ENCODE measurements at places on chromosomes 4 and X.

GRCh38 chrX:49892542-49892941 lies 13.3 kb downstream of the USP27X start:
- DNase-seq: no peak

DNA sequence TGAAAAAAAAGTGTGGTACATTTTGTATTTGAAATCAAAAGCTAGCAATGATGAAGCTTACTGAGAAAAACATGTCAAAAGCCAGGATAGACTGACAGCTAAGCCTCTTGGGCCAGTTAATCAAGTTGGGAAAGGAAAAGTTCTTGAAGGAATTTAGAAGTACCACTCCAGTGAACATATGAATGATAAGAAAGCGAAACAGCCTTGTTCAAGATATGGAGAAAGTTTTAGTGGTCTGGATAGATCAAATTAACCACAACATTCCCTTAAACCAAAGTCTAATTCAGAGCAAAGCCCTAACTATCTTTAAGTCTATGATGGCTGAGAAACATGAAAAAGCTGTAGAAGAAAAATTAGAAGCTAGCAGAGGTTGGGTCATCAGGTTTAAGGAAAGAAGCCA lies 268.3 kb downstream of the PDHA2 start:
- no peak for DNase-seq

- DNase-seq: peak; percentile 4
Measured at GRCh38 chrX:74133156-74133796, 170.7 kb upstream of the ZCCHC13 start.

- DNase-seq: no peak
Measured at GRCh38 chr4:41460641-41461040, 77.3 kb upstream of the LIMCH1 start.

DNA sequence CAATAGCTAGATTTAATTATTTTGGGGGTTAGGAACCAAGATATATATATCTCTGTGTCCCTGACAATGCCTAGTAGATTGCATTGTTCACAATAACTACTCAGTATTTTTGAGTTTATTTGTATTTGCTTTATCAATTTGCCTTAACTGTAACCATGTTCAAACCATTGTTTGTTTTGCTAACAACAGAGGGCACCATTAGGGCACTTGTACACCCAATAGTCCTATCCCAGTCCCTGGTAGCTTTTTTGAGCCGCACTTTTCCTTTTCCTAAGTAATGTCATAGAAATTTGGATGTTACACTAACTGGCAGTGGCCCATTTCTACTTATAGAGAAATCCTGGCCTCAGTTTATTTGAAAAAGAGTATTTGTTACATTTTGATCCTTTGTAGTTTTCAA lies 575 bp upstream of the KLHL5 start:
- DNase-seq: no peak

GRCh38 chr4:8115203-8115520 lies 43.5 kb downstream of the ABLIM2 start:
- DNase-seq: no peak

GRCh38 chr4:25330905-25331808 lies 18.6 kb downstream of the ZCCHC4 start:
- no peak for DNase-seq

- no peak for DNase-seq
Measured at GRCh38 chrX:78496483-78496882, 162.6 kb downstream of the RTL3 start.

DNA sequence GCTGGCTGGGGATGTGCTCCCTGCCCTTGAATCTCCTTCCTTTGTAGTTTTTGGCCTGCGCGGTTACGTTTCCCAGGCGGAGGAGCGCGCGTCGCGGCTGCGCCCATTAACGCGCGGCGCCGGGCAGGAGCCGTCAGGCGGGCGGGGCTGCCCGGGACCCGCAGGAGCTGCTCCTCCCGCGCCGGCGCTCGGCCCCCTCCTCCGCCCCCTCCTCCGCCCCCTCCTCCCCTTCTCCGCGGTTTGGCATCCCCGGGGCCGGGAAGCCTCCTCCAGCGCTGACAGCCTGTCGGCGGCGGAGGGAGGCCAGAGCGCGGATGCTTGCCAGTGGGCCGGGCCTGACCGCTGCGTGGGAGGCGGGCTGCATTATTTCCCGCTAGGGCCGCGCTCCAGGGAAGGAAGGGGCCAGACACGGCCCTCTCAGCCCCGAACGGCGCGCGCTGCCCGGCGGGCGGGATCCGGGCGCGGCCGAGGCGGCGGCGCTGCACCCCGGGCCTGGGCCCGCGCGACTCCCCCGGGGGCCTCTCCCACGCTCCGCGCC lies at the start of gene DCLK2:
Gene DCLK2 (plus strand): TSS at position 405 of the 538 bp plus-strand sequence. CDS start 583 bp downstream, outside the sequence.
- no peak for DNase-seq

Data from T-helper 17 cell (primary cell).